Inflammatory macrophage treated with lipopolysaccharide for 1 hour (primary cell): ENCODE measurements at places on chromosomes 16 and 17.

DNA sequence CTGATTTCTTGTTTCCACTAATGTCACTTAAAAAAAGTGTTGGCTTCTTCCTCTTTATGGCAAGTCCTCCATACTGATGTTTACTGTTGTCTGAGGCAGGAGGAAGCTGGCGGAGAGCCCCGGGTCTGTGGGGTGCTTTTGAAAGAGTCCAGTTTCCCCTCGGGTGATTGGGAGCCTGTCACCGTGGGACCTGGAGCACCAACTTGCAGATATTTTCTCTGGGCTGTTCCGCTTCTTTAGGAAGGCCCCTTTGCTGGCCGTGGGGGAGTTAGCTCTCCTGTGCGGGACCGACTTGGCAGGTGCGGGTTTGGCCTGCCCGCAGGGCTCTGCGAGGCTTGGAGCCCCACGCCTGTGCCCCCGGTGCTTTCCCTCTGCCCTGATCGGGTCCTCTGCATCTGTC, 3.1 kb downstream of the BANP start:
- DNase-seq = peak; percentile 88

DNA sequence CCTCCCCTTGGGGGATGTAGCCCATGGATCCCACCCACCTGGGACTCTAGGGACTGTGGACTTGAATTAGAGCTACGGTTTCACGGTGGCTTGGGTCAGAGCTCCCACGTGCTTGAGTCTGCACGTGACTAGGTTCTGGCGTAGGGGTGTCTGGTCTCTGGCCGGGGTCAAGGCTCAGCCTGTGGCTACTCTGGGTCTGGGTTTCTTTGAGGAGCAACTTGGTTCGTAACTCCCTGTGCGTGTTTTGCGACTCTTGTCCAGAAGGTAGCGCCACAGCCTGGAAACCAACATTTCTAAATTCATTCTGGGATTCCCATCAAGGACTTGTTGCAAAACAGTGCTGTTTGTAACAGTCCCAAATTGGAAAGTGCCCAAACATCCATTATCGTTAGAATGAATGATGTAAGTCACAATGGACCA, 470 bp upstream of the GGT6 start:
- no peak for DNase-seq

DNA sequence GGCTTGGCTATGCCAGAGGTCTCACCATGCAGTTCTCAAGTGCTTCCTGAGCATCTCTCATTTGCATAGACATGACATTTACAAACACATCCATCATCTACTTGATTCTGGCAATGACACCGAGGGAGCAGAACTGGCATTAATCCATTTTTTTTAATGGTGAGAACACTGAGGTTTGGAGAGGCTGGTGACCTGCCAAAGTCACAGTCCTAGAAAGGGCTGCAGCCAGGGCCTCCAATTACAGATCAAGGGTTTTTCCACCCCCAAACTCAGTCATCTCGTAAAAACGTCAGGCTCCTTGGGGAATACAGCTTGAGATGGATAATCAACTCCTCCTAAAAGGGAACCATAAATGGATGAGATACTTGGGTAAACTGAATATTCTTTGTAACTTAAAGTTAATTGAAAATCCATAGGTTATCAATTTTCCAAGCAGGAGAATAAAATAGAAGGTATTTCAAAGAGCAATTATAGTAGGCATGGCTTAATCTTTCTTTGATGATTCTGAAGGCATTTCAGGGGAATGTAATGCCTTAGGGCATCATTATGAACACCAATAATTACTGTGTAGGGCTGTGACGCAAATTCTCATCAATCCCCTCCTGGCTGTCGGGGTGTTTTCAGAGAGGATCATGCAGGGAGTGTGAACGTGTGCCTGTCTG, 9.4 kb upstream of the MEOX1 start:
- DNase-seq = no peak

- no peak for DNase-seq
Observed at GRCh38 chr16:77637940-77638339, 84.4 kb upstream of the NUDT7 start.

GRCh38 chr17:77182205-77183172, 41.7 kb downstream of the SEC14L1 start:
- peak; percentile 74 for DNase-seq

GRCh38 chr16:27489421-27489820, 60.3 kb downstream of the GTF3C1 start:
- DNase-seq = no peak

- no peak for DNase-seq
Observed at GRCh38 chr17:5562661-5563360, 21.5 kb downstream of the NLRP1 start.

- no peak for DNase-seq
Observed at GRCh38 chr17:77572065-77572601, 386.4 kb upstream of the TNRC6C start.

- DNase-seq = peak; percentile 79
Observed at GRCh38 chr17:42677921-42678781, 1.4 kb upstream of the PLEKHH3 start.

- DNase-seq = peak; percentile 97
Observed at GRCh38 chr17:77099997-77100396, 40.8 kb upstream of the SEC14L1 start.

GRCh38 chr16:56399486-56399885, 25.9 kb downstream of the AMFR start:
- DNase-seq = no peak

GRCh38 chr17:50163843-50164696, 1.7 kb upstream of the SGCA start:
- DNase-seq = peak; percentile 71

DNA sequence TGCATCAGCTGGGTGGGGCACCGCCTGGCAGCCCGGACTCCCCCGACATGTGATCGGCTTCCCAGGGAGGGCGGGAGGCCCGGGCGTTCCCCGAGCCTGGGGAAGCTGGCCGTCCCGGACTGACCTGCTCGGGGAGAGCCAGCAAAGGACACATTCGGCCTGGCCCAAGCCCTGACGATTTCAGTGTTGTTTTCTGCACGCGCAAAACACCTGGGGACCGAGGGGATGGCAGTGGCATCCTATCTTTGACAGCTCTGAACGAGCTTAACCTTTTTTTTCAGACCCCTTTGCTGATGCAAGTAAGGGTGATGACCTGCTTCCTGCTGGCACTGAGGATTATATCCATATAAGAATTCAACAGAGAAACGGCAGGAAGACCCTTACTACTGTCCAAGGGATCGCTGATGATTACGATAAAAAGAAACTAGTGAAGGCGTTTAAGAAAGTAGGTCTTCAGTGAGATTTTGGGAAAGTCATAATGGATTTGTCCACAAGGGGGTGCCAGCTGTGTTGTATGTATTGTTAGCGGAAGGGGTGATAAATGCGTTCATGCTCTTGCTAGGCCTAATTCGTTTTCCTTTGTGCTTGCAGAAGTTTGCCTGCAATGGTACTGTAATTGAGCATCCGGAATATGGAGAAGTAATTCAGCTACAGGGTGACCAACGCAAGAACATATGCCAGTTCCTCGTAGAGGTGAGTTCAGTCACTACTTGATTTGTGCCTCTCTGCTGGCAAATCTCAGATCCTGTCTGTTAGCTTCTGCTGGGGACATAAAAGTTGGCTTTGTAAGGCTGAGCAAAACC, 1.0 kb downstream of the EIF1 start:
- DNase-seq = peak; percentile 61

- DNase-seq = no peak
Observed at GRCh38 chr17:80822700-80823410, 168.8 kb upstream of the CHMP6 start.

DNA sequence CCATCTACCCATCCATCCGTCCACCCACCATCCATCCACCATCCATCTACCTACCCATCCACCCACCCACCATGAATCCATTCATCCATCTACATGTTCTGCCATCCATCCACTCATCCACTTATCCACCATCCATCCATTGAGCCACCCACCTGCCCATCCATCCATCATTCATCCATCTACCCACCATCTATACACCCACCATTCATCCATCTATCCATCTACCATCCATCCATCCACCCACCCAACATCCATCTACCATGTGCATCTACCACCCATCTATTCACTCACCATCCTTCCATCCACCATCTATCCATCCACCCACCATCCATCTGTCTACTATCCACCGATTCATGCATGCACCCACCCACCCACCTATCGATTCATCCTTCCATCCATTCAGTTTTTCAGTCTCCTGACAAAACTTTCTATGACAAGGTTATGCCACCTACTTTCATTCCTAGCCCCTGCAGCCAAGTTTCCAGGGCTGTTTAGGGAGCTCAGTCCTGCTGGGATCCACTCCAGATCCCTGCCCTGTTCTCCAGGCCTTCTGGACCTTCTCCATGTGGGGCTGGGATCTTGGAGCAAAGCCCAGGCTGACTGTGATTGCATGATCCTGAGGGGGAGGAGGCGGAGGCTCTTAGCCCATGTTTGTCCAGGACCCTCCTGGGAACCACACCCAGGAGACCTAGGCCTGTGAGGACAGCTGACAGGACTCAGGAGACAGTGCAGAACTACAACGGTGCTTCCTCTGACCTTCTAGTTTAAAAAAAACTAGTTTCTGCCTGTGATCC, 27.4 kb downstream of the BCO1 start:
- DNase-seq = no peak

DNA sequence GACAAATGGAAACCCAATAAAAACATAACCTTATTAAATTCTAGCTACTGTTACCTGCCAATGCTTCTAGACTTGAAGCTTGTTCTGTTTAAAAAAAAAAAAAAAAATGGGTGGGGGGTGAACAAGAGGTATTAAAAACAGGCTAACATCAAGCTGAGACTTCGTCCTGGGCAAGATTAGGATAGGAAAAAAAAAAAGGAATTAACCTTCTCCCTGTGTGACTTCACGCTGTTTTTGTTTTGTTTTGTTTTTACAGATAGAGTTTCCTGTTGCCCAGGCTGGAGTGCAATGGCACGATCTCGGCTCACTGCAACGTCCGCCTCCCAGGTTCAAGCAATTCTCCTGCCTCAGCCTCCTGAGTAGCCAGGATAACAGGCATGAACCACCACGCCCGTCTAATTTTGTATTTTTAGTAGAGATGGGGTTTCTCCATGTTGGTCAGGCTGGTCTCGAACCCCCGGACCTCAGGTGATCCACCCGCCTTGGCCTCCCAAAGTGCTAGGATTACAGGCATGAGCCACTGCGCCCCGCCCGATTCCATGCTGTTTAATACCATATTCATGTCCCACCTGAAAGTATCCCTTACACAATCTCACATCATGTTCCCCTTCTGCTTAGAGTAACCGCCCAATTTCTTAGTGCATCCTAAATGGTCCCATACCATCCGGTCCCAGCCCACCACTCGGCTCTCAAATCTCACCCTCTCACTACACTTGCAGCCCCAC, 2.2 kb downstream of the USP31 start:
- no peak for DNase-seq

DNA sequence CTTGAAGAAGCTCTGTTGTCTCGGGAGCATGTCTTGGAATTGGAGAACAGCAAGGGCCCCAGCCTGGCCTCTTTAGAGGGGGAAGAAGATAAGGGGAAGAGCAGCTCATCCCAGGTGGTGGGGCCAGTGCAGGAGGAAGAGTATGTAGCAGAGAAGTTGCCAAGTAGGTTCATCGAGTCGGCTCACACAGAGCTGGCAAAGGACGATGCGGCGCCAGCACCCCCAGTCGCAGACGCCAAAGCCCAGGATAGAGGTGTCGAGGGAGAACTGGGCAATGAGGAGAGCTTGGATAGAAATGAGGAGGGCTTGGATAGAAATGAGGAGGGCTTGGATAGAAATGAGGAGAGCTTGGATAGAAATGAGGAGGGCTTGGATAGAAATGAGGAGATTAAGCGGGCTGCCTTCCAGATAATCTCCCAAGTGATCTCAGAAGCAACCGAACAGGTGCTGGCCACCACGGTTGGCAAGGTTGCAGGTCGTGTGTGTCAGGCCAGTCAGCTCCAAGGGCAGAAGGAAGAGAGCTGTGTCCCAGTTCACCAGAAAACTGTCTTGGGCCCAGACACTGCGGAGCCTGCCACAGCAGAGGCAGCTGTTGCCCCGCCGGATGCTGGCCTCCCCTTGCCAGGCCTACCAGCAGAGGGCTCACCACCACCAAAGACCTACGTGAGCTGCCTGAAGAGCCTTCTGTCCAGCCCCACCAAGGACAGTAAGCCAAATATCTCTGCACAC, 21.2 kb downstream of the AKAP1 start:
- no peak for DNase-seq

GRCh38 chr17:1636732-1637285, 8.2 kb upstream of the SLC43A2 start:
- no peak for DNase-seq

- DNase-seq = no peak
Observed at GRCh38 chr16:14331020-14331419, 259.9 kb downstream of the MRTFB start.

DNA sequence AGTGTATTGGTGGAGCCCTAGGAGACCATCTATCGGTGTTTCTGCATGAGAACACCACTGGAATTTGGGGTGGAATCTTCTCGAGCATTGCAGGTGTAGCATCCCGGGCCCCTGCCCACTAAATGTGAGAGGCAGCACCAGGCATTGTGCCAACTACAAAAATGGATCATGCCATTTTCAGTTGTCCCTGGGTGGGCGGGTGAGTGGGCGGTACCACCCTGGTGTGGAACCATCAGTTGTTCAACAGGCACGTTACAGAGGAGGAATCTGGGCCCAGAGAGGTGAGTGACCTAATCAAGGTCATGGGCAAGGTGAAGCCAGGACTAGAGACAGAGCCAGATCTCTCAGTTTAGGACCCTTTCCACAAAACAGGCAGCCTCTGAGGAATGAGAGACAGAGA, 8.8 kb downstream of the PIPOX start:
- DNase-seq = no peak

DNA sequence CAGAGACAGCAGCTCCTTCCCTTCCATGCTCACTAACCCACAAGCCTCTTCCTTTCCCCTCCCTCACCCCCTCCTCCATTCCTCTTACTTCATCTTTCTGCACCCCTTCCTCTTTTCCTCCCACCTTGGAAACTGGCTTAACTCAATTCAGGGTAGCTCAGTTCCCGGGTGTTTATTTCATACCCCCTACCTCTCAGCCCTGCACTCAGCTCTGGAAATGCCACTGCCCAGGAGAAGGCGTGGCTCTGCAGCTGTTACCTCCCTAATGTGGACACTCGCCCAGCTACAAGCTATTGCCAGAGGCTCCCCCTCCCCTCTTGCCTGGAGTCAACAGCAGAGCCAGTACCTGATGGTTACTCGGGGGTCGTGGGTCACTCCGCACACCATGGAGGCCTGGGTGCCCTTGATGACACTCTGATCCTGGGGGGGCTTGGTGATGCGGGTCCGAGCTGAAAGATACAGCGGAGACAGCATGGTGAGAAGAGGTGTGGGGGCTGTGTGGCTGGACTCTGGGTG, 118.4 kb upstream of the CDC42EP4 start:
- no peak for DNase-seq

GRCh38 chr16:69942099-69942491, 9.0 kb upstream of the CLEC18A start:
- DNase-seq = no peak

- no peak for DNase-seq
Observed at GRCh38 chr17:9410301-9410700, 165.3 kb downstream of the STX8 start.

DNA sequence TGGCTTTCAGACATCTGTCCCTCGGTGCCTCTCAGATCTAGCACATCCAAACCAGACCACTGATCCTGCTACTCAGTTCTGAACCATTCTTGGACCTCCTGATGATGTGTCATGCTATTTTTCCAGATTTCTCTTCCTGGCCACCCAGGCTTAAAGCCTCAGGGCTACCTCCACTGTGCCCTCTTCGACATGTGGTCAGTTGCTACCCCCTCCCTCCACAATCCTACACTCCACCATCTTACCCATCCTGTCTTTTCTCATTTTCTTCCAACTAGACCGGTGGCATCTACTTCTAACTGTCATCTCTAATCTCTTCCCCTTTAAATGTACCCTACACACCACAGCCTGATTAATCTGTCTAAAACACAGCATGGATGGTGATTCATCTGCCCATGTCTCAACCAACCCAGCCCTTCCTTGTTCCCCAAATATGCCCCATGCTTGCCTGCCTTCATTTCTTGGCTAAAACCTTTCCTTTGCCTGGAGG, 478.6 kb downstream of the SLC39A11 start:
- DNase-seq = peak; percentile 52
